ENCODE measurements at places on chromosomes 3 and 15.

DNA sequence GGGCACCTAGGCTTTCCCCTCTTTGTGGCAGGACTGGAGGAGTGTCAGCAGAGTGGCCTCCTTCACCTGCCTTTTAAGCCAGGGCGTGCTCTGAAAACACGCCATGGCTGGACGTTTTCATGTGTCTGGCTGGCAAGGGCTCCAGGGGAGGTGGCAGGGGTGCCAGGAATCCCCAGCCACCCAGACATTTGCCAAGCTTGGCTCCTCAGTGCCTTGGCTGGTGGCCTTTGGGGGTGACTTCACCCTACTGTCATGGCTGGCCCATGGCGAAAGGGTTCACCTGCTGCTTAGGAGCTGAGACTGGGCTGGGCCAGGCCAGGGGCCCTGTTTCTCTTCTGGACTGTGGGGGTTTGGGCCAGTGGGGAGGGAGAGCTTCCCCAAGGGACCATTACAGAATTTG, 17.6 kb downstream of the KLF13 start:
- DNase-seq, result no peak

DNA sequence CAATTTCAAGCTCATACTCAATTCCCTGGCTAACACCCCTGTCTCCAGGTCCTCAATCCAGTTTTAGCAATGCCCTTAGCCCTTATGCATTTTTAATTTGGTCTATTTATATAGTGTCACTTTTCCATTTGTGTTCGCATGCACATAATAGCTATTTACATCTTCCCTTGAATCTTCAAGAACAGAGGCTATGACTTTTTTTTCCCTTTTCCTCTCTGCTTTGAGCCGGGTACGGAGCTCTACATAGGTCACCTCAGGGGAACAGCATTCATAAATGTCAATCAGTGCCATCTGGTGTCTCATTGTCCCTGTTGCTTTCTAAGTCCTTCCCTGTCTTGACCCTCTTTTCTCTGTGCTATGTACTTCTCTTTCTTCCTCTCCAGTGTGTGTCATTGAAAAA, 26.5 kb upstream of the ACTC1 start:
- DNase-seq, result no peak

- no peak for DNase-seq
Observed at GRCh38 chr3:52236424-52236886, 2.5 kb downstream of the TWF2 start.

DNA sequence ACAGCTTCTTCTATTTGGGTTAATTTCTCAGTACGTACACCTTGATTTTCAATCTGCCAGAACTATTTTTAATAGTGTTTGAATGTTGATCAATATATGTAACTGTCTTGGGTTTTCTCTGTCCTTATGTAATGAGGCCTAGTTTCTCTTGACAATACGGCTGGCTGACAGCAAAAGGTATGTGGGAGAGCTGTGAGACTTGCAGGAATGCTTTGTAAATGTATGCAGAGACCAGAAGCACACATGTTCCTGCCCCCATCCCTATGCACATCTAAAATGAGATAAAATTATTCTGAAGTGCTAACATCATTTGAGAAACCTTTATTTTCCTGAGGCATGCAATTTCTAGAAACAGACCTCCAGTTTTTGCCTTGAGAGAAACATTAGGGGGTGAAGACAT, 593.8 kb upstream of the GBE1 start:
- DNase-seq, result no peak

- DNase-seq, result no peak
Observed at GRCh38 chr3:54733106-54734006, 194.5 kb downstream of the LRTM1 start.

- DNase-seq, result no peak
Observed at GRCh38 chr3:183725387-183725786, 27.8 kb downstream of the YEATS2 start.

GRCh38 chr15:85112997-85113396, 131.3 kb downstream of the PDE8A start:
- DNase-seq, result no peak

GRCh38 chr3:57158813-57159738, 6.1 kb downstream of the IL17RD start:
- DNase-seq, result peak; percentile 15

GRCh38 chr3:40306336-40306735, 3.2 kb upstream of the EIF1B start:
- DNase-seq, result no peak

- peak; percentile 33 for DNase-seq
Observed at GRCh38 chr3:57179580-57180410, 14.6 kb upstream of the IL17RD start.

- DNase-seq, result no peak
Observed at GRCh38 chr3:46095307-46095706, 68.0 kb upstream of the XCR1 start.

GRCh38 chr15:40930430-40931299, 1.5 kb downstream of the DLL4 start:
- peak; percentile 66 for DNase-seq

- no peak for DNase-seq
Observed at GRCh38 chr15:92452143-92452542, 58.5 kb downstream of the ST8SIA2 start.

- no peak for DNase-seq
Observed at GRCh38 chr3:184082465-184082864, 14.4 kb upstream of the HTR3E start.

DNA sequence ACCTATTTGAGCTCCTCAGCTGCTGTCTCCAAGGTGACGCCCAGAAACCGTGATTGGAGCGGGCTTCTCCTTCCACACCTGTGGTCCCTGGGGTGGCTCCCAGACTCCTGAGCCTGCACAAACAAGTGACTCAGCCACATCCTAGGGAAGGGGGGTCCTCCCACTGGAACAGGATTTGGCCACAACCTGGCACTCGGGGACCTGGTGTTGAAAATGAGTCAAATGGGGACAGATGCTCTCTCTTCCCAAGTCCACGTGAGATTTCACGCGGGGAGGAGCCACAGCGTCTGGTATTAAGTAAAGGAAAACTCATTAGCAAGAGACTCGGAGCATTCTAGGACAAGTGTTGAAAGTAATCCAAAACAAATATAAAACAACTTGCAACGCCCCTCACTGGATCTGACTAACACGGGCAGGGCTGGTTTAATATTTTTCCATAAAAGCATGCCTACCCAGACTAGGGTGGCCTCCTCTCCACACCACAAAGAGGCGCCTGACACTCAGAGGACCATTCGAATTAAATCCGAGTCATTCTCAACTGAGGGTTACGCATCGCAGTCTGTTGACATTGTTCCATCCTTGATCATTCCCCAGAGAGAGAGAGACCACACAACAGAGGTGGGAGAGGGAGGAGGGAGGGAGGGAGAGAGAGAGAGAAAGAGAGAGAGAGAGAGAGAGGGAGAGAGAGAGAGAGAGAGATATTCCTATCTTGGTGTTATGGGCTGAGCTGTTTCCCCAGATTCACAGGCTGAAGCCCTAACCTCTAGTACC, 74.4 kb downstream of the MGLL start:
- peak; percentile 87 for DNase-seq

DNA sequence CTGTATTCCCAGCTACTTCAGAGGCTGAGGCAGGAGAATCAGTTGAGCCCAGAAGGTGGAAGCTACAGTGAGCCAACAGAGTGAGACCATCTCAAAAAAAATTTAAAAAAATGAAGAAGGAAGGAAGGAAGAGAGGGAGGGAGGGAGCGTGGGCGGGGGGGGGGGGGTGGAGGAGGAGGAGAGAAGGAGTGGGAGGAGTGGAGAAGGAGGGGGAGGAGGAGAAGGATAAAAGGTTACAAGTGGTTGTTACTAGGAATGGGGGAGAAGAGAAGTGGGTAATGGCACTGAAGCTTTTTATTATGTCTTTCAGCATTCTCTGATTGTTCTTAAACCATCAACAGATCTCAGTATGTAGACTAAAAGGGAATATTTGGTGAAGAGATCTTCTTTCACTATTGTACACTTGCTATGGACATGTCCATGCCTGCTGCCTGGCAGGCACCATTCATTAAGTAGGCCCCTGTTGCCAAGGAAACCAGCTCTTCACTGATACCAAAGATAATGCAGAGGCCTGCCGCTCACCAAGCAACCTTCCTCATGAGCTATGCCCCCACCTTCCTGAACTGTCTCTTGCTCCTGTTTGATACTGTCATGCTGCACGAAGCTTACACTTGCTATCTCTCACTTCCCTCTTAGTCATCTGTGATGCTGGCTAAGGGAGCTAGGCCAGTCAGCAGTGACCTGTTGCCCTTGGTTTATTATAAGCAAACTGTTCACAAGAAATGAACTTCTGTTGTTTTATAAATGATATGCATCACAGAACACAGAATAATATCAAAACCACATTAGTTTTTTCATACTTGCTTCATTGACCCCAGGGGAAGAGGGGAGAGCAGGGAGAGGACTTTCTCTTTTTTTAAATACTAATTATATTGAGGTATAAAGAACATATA, 23.1 kb downstream of the EPM2AIP1 start:
- peak; percentile 82 for DNase-seq

GRCh38 chr3:115021061-115021460, 126.0 kb downstream of the ZBTB20 start:
- DNase-seq, result no peak

GRCh38 chr15:72411111-72411510, 13.0 kb downstream of the TMEM202 start:
- no peak for DNase-seq

- no peak for DNase-seq
Observed at GRCh38 chr3:56899851-56900250, 98.1 kb upstream of the ARHGEF3 start.

- DNase-seq, result peak; percentile 45
Observed at GRCh38 chr3:168249205-168249549, 153.5 kb upstream of the GOLIM4 start.

GRCh38 chr3:136994772-136995516, 37.2 kb downstream of the IL20RB start:
- DNase-seq, result no peak

- DNase-seq, result peak; percentile 60
Observed at GRCh38 chr3:192444096-192444790, 283.1 kb downstream of the FGF12 start.

DNA sequence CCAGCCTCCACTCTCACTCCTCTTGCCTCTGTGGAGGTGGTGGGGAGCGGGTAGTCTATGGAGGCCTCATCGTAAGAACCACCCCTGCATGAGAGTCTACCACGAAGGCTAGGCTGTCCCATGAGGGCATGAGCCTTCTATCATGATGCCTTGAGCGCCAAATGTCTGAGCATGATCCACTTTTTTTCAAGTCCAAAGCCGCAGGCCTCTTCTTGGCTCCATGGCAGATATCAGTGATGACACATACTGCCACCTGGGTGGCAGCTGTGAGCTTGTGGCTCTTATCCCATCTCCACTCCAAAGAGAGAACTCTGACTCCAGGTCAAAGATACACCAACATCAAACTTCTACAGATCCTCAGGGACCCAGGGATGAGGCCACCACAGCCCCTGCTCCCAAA, 13.5 kb downstream of the POC1A start:
- DNase-seq, result no peak

DNA sequence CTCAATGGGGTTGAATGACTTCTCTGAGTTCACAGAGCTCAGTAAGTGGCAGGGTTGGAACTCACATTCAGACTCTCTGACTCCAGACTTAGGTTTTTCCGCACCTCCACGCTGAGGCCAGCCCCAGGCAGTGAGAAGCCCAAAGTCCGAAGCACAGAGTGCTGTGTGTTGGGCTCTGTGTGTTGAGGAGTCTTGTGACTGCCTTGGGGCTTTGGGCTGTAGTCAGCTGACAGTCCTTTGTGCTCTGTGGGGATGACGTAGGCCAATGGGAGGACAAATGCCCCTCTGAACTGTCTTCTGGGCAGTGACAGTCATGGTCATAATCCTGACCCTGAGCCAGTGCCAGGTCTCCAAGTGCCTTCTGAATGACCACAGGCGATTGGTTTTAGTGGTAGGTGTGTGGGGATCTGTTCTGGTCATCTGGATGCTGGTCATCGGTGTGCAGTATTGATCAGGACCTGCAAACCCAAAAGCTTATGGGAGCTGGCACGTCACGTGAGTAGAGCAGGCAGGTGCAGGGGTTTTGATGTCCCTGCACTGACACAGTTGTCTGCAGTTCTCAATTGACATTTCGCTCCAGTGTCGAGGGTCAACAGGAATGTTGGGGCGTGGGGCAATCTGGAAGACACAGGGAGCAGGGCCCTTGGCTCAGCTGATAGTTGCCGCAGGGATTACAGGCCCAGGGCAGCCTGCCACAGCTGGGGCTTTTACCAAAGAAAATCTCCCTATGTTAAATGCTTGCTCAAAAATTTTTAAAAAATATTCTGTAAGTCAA, 45.3 kb downstream of the CAPN3 start:
- DNase-seq, result no peak

DNA sequence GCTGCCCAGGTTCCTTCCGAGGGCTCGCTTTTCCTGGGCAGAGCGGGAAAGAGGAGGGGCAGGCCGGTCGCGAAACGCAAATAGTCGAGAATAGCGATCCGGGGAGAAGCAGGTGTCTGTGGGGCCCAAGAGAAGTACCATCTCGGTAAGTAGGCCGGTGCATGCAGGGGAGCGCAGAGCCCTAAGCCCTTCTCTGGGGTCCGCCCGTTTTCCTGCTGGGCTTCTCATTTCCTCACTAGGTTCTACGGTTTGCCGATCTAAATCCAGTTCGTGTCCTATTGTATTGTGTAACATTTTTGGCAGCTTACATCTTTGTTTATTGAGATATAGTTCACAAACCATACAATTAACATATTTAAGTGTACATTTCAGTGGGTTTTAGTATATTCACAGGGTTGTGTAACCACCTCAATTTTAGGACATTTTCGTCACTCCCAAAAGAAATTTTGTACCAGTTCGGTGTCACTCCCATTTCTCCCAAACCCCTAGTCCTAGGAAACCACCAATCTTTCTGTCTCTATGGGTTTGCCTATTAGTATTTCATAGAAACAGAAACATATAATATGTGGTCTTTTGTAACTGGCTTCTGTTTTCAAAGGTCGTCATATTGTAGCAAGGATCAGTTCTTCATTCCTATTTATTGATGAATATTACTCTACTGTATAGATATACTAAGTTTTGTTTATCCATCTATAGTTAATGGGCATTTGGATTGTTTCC, 6.8 kb upstream of the TRIM69 start:
- no peak for DNase-seq

DNA sequence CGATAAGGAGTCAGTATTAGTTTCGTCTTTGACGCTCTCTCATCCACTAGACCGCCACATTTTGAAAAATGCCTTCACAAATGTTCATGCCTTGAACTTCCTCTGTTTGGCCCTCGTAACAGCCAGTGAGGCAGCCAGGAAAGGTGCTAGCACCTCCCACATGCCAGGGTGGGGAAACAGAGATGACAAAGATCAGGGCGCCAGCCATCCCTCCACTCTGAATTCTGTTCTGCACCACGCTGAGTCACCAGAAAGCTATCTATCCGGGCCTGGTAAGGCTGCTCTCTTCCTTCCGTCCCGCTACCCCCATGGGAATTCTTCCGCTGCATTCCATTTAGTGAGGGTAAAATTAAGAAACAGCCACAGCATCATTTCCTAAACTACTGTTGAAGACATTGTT, 31.3 kb upstream of the BCL2L10 start:
- DNase-seq, result peak; percentile 94

GRCh38 chr3:160725338-160725737, 30.7 kb upstream of the PPM1L start:
- no peak for DNase-seq

DNA sequence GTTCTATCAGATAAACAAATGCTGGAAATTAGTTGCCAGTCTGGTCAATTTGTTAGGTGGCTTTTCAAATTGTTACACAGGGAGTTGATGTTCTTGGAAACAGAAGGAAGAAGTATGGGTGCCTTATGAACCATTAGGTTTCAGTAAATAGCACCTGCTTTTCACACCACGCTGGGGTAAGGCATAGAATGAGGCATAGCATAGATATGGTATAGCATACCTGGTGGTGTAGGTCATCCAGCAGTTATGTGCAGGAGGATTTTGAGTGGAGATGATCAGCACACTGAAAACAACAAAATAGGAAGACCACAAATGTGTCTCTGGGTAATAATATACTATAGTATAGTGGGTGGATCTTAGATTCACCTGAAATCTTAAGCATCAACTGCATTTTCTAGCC, 121.4 kb downstream of the GMPS start:
- no peak for DNase-seq

Data from mesenchymal stem cell (in vitro differentiated cells and primary cell).